Activated CD4-positive, alpha-beta T cell treated with anti-CD3 and anti-CD28 coated beads for 36 hours (primary cell): ENCODE measurements at places on chromosomes 16 and 17. TPM values are rescaled to one million over a fixed set of nuclear protein-coding genes. Genes with fewer than 3 reads are reported as not detected.

NTHL1 gene
- 22.6 TPM for total RNA-seq

CCL4 gene
- total RNA-seq = 311 TPM

MCRIP2 gene
- total RNA-seq = 28.5 TPM

SEPTIN1 gene
- total RNA-seq = 155 TPM

TEX19 gene
- not detected for total RNA-seq

MYH8 gene
- total RNA-seq = not detected

GRCh38 chr16:46929378-46930332 is 43.8 kb downstream of the DNAJA2 start:
- H3K36me3 ChIP-seq = peaks cover 5% of the 10 kb centered on the region
- H3K4me3 ChIP-seq = no peak overlapping the region
- H3K27ac ChIP-seq = no peak overlapping the region

DNA sequence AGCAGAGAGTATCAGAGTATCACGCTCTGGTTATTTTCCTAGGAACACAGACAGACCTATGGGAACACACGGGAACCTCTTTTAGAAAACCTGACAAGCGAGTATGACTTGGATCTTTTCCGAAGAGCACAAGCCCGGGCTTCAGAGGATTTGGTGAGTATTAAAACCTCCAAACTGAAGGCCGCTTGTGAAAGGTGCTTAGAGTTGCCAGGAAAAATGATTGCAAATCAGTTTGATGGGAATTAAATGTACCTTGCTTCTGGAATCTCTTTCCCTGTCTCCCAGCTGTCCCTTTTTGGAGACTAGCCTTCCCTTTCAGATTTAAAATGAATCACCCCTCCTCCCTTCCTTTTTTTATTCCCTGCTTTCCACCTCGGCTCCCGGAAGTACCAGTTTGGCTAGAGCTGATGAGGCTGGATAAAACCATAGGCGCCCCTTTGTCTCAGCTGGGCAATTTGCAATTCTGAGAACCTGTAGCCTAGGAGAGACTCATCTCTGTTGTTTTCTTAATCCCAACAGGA is 27.3 kb downstream of the KAT7 start:
- H3K4me3 ChIP-seq = no peak overlapping the region
- peaks cover 63% of the 10 kb centered on the region for H3K36me3 ChIP-seq
- peak overlapping the region; percentile 23 for H3K27ac ChIP-seq
- DNase-seq = no peak
- no peaks in the 10 kb centered on the region for H3K27me3 ChIP-seq
- H3K4me1 ChIP-seq = peaks cover 62% of the 10 kb centered on the region

GRCh38 chr16:25614716-25615265 is 77.0 kb upstream of the HS3ST4 start:
- H3K4me1 ChIP-seq = no peaks in the 10 kb centered on the region
- no peak for DNase-seq
- peaks cover 13% of the 10 kb centered on the region for H3K27me3 ChIP-seq
- no peak overlapping the region for H3K27ac ChIP-seq
- no peak overlapping the region for H3K4me3 ChIP-seq

- no peak overlapping the region for H3K4me3 ChIP-seq
- no peak overlapping the region for H3K27ac ChIP-seq
- no peaks in the 10 kb centered on the region for H3K36me3 ChIP-seq
- no peaks in the 10 kb centered on the region for H3K4me1 ChIP-seq
- H3K27me3 ChIP-seq = no peaks in the 10 kb centered on the region
- DNase-seq = no peak
Observed at GRCh38 chr17:38341035-38341721, 2.6 kb downstream of the GPR179 start.

DNA sequence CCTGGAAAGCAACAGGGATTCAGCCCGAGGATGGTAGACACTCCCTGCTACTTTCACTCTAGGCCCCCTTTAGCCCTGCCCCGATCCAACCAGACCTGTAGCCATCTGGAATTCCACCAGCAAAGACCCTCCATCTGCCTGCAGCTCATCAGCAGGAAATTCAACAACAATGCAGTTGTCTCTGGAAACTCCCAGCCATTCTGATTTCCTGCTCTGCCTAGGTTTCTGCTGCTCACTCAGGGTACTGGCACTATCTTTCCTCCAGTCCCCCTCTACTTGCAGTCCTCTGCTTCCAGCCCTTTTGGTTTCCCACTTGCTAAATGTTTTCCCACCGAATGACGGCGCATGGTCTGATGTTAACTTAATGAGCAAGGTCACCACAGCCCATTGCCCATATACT is 2.7 kb upstream of the SP6 start:
- peaks cover 15% of the 10 kb centered on the region for H3K4me1 ChIP-seq
- no peak for DNase-seq
- H3K27ac ChIP-seq = no peak overlapping the region
- no peaks in the 10 kb centered on the region for H3K36me3 ChIP-seq
- H3K4me3 ChIP-seq = no peak overlapping the region

DNA sequence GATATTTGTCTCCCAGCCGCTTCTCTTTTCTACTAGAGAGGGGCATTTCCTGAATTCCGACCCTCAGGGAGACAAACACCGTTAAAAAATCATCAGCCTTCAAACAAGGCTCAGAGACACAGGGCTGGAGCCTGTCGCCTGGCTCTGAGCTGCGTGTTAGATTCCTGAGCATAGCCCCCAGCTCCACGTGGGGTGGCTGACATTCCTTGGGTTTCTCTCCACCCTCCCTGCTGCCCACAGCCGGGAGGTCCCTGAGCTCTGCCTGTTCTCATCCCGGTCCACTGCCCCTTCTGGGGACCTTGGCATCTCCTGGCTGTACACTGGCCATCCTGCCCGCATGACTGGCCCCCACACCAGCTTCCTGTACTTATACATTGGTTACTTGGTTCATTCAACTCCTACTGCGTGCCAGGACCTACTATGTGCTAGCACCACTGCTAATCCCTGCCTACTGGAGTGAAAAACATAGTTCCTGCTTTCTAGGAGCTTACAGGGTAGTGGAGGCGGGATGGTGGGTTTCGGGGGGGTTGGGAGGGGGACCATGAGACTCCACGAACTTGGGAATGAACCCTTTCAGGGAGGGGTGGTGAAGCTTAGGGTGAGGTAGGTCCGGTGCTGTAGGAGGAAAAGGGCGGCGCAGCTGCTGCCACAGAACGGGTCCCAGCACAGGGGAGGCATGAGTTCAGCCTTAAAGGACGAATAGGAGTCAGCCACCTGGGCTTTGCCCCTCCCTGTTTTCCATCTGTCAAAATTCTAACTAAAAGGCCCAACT is 52.1 kb upstream of the TMEM132E start:
- peaks cover 29% of the 10 kb centered on the region for H3K27me3 ChIP-seq
- H3K4me3 ChIP-seq = no peak overlapping the region
- H3K4me1 ChIP-seq = no peaks in the 10 kb centered on the region
- DNase-seq = no peak
- H3K36me3 ChIP-seq = no peaks in the 10 kb centered on the region

- DNase-seq = no peak
- peaks cover 9% of the 10 kb centered on the region for H3K27me3 ChIP-seq
- H3K27ac ChIP-seq = no peak overlapping the region
- H3K4me1 ChIP-seq = no peaks in the 10 kb centered on the region
Observed at GRCh38 chr16:13873835-13874438, 46.0 kb upstream of the ERCC4 start.

GRCh38 chr17:47802341-47803022 is 19.1 kb downstream of the OSBPL7 start:
- H3K27ac ChIP-seq = no peak overlapping the region
- H3K4me3 ChIP-seq = no peak overlapping the region
- no peaks in the 10 kb centered on the region for H3K36me3 ChIP-seq
- H3K4me1 ChIP-seq = no peaks in the 10 kb centered on the region
